ENCODE measurements at places on chromosomes 6 and 20. TPM values are rescaled to one million over a fixed set of nuclear protein-coding genes. Genes with fewer than 3 reads are reported as not detected.

DNA sequence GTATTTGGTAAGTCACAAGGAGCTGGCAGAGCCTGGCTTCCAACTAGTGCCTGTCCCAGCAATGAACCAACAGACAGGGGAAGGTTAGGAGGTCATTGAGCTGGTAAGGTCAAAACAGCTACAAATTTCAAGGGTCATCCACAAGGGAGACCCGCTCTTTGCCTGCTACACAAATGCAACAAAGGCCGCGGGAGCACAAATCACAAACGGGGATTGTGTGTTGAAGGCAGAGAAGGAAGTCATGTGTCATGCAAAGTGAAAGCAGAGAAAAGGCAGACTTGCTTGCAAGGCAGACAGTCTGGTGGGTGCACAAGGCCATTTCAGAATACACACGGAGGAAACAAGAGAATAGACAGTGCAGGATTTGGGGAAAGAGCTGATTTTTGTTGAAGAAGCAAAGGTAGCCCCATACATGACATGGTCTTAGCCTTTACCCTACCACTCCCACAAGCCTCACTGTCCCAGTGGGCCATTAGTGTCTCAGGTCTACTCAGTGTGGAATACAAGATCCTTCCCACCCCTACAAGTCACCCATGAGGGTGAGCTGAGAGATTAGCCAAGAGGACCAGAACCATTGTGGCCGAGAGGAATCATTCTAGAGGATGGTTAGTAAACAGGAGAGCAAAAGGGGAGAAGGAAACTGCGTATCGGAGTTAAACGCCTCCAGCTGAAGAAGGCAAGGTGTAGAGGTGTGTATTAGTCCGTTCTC lies 18.1 kb upstream of the SAMHD1 start:
- H3K27me3 ChIP-seq, result no peaks in the 10 kb centered on the region
- no peaks in the 10 kb centered on the region for H3K4me1 ChIP-seq
- H3K27ac ChIP-seq, result no peak overlapping the region
- H3K4me3 ChIP-seq, result no peak overlapping the region
- H3K36me3 ChIP-seq, result no peaks in the 10 kb centered on the region
- no peak for DNase-seq

The OTOR gene
- total RNA-seq, result not detected

The WASF1 gene
- 37.6 TPM for total RNA-seq

GRCh38 chr6:119370080-119370479 lies 20.5 kb upstream of the MAN1A1 start:
- no peak overlapping the region for H3K27ac ChIP-seq
- no peaks in the 10 kb centered on the region for H3K36me3 ChIP-seq
- no peak overlapping the region for H3K4me3 ChIP-seq
- no peak for DNase-seq

GRCh38 chr6:2209226-2209809 lies 36.1 kb downstream of the GMDS start:
- DNase-seq, result peak; percentile 76
- H3K27ac ChIP-seq, result no peak overlapping the region
- no peaks in the 10 kb centered on the region for H3K36me3 ChIP-seq
- H3K4me1 ChIP-seq, result 0 out of 2 replicates have a peak, but pooled peaks cover 3% of the 10 kb centered on the region
- no peak overlapping the region for H3K4me3 ChIP-seq
- no peaks in the 10 kb centered on the region for H3K27me3 ChIP-seq

The LY6G6F gene
- total RNA-seq, result not detected

- no peaks in the 10 kb centered on the region for H3K27me3 ChIP-seq
- H3K4me3 ChIP-seq, result no peak overlapping the region
- H3K36me3 ChIP-seq, result no peaks in the 10 kb centered on the region
- DNase-seq, result no peak
Observed at GRCh38 chr6:73665686-73666319, 12.0 kb upstream of the SLC17A5 start.

DNA sequence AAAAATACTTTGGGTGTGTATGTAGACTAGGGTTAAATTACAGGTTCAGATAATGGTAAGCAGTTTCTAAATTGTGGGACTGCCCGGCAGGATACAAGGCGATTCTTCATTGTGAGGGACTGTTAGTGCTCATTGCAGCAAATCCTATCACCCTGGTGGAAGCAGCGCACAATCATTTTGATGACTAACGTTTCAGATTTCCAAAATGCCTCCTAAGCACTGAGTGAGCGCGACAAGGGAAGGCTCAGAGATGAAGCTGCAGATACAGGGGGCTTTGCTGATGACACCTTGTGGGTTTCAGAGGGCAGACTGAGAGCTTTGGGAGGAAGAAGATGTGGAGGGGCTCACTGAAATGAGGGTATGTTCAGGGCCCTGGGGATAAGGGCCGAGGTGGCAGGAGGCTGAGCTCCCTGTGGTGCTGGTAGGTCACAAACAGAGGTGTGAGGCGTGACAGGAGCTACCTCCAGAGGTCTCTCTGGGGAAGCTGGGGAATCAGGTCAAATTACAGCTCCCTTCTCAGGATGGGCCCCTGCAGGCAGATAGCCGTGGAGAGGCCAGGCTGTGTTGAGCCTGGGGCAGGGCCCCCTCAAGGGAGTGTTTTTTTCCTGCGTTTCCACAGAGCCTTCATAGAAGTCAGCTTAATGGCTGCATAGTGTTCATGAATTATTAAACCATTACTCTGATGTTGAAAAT lies 84.5 kb upstream of the FYN start:
- no peaks in the 10 kb centered on the region for H3K27me3 ChIP-seq
- DNase-seq, result peak; percentile 31
- no peak overlapping the region for H3K27ac ChIP-seq
- H3K4me1 ChIP-seq, result peaks cover 6% of the 10 kb centered on the region

DNA sequence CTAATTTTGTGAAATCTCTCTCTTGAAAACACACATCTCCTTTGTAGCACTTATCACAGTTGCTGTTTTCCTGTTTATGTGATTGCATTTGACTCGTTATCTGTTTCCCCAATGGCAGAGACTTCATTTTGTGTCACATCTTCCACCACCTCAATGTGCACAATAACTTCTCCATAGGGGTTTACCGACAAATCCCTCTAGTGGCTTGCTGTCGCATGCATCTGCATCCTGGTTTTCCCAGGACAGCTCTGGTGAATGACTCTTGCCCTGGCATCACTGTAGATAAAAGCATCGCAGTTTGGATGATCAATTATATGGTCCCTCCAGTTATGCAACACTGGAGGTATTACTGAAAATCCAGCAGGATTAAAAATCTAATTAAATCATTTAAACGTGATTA lies 206.5 kb upstream of the BTBD3 start:
- DNase-seq, result no peak
- H3K36me3 ChIP-seq, result no peaks in the 10 kb centered on the region
- H3K27me3 ChIP-seq, result no peaks in the 10 kb centered on the region
- H3K4me3 ChIP-seq, result no peak overlapping the region

The COX4I2 gene
- total RNA-seq, result not detected

The ZBTB2 gene
- total RNA-seq, result 23.7 TPM

- DNase-seq, result no peak
- H3K4me1 ChIP-seq, result no peaks in the 10 kb centered on the region
- no peaks in the 10 kb centered on the region for H3K27me3 ChIP-seq
- H3K27ac ChIP-seq, result no peak overlapping the region
- H3K36me3 ChIP-seq, result no peaks in the 10 kb centered on the region
Observed at GRCh38 chr6:164252948-164253347, 838.4 kb downstream of the QKI start.

The SYTL3 gene
- total RNA-seq, result 0.42 TPM

DNA sequence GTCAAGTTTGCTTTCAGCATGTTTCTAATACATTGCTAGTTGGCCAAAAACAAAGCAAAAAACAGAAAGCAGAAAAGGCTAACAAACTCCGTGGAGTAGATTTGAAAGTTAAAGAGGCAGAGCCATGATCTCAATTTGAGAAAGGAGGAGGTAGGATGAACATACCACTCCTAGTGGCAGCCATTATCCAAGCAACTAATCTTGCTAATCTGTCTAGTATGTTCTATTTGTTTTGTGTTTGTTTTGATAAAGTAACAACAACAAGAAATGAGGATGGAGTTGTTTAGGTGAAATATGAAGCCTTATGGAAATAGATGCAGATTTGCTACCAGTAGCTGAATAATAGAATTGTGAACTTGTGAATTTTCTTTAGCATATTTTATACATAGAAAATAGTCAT lies 295.5 kb upstream of the PRDM1 start:
- H3K4me1 ChIP-seq, result no peaks in the 10 kb centered on the region
- no peak overlapping the region for H3K27ac ChIP-seq
- no peak for DNase-seq
- no peaks in the 10 kb centered on the region for H3K36me3 ChIP-seq
- no peak overlapping the region for H3K4me3 ChIP-seq

DNA sequence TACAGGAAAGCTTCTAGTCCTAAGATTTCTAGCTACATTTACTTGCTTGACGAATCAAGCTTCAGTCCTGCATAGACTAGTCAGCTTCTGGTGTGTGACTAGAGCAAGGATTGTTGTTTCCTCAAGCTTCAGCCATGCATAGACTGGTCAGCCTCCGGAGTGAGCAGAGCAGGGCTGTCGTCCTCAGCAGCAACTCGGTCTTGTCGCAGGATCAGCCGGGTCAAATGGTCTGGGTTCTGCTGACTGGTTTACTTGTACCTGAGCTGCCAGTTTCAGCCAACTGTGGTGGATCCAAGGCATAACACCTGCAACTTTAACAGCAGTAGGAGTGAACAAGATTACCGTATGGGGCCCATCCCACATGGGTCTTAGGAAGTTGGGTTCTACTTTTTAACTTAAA lies 10.8 kb upstream of the GMPR start:
- peaks cover 2% of the 10 kb centered on the region for H3K27me3 ChIP-seq
- no peak for DNase-seq
- H3K27ac ChIP-seq, result no peak overlapping the region
- no peaks in the 10 kb centered on the region for H3K36me3 ChIP-seq

The SLC4A11 gene
- total RNA-seq, result 29.1 TPM
